Epithelial cell of proximal tubule (primary cell): ENCODE measurements at places on chromosomes 1 and 21.

GRCh38 chr1:60589916-60590315, 492.4 kb upstream of the NFIA start:
- no peak for DNase-seq

DNA sequence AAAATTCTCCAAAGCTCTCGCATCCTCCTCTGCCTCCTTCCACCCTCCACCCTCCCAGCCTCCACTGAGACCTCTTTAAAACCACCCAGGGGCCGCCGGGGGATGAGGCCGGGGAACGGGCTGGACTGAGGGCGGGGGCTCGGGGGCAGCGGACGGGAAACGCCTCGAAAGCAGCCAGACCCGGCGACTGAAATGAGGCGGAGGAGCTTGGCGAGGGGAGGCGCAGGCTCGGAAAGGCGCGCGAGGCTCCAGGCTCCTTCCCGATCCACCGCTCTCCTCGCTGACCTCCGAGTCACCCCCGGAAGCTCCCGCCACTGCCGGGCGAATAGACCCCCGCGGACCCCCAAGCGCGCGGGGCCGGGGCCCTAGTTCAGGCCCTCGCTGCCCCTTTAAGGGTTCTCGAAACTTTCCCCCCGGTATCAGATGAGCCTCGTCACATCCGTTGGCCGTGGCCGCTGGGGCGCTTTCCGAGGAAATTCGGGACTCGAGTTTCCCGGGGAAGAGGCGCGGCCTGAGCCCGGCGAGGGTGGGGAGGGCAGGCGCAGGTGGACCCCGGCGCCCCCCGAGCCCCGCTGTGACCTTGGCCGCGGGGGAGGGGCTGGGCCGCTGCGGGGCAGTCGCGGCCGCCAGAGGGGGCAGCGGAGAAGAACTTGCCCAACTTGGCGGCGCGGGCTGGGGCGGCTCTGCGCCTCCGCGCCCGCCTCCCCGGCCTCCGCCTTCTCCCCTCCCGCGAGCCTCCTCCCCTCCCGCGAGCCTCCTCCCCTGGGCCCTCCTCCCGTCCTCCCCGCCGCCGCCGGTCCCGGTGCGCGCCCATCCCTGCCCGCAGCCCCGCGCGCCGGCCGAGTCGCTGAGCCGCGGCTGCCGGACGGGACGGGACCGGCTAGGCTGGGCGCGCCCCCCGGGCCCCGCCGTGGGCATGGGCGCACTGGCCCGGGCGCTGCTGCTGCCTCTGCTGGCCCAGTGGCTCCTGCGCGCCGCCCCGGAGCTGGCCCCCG, at the start of gene BACE2:
Gene BACE2, plus strand, starts transcription at position 813 of the 995 bp plus-strand sequence. Its CDS starts 104 bp downstream, at position 917.
- DNase-seq = no peak

DNA sequence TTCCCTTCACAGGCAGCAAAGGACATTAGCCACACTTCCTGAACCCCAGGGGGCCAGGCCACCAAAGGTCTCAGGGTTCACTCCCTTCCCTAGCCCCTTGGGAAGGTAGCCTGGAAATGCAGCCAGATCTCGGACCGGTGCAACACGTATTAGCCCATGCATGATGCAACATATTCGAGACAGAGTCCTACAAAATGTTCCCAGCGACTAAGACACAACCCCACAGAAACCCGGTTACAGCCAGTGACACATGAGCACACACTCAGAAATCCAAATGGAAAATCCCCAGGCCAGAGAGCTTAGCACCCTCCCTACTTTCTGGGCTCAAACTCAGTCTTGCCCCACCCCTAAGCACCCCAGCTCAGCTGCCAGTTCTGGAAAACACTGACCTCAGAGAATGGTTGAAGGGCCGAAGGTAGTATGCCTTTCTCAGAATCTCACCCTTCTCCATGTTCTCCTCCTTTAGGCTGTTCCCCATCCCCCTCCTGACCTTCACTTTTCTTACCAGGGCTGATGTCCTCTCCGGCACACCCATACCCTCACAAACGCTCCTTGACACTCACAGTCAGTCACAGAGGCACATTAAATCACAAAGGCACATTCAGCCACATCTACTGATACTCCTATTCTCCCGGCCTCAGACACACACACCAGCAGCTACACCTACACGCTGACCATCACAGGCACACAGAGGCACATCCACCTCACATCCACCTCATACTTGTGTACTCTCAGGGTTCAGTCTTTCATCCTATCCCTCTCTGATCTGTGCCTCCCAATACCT, at the start of gene TSPAN1:
Gene TSPAN1, plus strand, starts transcription at position 640 of the 784 bp plus-strand sequence. CDS start 6,021 bp downstream, outside the sequence.
- no peak for DNase-seq

DNA sequence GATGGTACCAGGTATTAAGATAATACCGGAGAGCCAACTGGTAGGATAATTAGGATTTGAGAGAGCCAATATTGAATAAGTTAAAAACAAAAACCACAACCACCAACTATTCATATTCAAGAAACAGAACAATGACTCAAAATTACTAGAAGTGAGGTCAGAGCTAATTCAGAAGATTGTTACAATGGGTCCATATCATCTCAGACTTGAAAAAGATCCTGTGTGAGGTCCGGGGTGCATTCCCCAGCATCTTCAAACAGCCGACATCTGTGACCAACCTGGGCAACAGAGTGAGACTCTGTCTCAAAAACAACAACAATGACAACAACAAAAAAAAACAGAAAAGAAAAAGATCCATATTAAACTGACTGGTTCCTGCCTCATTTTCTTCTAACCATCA, 18.6 kb downstream of the AK2 start:
- no peak for DNase-seq

DNA sequence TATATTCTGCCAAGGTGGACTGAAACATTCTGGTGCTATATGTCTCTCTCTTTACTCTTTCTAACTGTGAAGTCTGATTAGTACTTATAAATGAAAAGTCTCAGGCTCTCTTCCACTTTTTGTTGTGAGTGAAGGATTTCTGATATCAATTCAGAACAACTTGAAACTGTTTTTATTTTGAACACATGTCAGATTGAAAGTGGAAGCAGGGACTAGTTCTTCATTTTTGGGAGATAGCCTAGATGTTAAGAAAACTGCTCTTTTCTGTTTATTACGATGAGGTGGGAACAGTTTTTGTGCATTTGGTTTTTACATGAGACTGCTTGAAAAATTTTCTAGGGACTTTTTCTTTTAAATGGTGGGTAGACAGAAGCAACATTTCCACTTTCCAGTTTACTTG, 14.5 kb upstream of the GBP3 start:
- no peak for DNase-seq

DNA sequence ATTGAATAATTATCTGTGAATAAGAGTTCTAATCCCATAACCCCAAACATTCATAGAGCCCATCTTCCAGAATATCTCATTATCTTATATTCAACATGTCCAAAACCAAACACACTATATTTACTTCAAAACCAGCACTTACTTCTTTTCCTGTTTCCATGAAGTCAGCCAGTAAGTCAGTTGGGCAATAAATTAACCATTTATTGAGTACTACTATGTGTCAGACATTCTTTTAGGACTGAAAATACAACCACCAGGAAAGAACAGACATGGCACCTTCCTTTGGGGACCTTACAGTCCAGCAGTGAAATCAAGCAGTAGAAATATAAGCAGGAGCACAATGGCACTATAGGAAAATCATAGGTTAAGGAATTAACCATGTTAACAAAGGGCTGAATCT, 8.8 kb downstream of the AK5 start:
- DNase-seq = no peak

DNA sequence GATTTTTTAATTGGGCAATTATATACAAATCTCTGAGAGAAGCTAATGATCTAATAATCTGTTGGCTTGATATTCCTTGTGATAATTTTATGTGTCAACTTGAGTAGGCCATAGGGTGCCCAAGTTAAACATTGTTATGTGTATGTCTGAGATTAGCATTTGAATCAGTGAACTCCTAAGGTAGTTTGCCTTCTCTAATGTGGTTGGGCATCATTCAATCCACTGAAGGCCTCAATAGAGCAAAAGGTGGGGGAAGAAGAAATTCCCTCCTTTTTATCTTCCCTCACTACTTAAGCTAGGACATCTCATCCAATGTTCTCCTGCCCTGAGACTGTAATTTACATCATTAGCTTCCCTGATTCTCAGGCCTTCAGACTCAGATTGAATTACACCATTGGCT, 394.5 kb downstream of the LMO4 start:
- no peak for DNase-seq

GRCh38 chr1:79903321-79903720, 896.8 kb upstream of the ADGRL4 start:
- DNase-seq = no peak

- no peak for DNase-seq
Measured at GRCh38 chr1:41977326-41977725, 58.6 kb upstream of the HIVEP3 start.

DNA sequence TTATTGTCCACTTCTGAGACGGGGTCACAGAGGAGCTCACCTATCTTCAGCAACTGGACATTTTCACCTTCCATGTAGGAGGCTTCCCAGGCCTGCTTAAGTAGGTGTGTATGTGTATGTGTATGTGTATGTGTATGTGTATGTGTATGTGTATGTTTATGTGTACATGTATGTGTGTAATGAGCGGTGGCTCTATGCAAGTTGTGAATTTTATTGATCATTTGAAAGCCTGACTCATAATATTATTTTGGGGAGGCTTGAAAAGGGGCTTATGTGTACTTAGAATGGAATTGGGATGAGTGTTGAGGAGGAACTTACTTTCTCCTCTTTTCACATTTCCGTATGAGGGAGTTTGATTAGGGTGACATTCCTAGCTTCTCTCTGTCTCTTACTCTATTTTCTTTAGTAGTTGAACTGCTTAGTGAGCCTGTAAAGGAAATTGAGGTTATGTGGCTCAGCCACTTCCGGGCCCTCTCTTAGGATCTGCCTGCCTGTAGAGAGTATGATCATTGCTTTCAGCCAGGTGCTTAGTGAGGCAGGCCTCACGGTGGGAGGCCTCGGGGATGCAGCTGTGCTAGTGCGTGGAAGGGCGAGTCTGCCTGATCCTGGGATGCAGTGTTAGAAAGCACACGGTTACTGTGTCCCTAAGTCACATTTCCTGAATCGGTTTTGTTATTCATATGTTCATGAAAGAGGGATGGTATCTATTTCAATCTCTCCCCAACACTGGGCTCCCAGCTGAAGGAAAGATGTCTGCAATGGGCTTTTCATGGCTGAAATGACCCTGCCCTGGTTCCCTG, 61.0 kb downstream of the IER5 start:
- no peak for DNase-seq

- no peak for DNase-seq
Measured at GRCh38 chr1:202835548-202836072, 24.9 kb downstream of the PCAT6 start.

DNA sequence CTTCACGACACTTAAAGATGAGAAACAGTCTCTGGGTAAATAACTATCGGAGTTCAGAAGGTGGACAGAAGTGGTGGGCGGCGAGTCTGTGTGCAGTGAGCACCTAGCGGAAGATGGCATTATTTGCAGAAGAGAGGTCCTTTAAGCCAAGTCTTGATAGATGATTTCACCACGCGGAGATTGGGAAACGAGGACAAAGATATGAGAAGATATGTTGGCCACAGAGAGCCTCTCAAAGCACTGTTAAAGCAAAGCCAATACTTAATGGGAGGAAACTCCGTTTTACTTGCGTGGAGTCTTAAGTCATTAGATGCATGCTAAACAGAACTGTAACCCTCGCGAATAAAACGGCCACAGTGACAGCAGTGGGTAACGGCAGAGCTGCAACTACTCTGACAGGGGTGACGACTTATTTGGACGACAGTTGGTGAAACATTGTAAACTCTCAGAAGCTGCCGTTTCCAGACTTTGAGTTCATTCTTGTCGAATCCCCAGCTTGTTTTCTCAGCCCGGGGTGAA, 577 bp upstream of the CEP350 start:
- peak; percentile 39 for DNase-seq

DNA sequence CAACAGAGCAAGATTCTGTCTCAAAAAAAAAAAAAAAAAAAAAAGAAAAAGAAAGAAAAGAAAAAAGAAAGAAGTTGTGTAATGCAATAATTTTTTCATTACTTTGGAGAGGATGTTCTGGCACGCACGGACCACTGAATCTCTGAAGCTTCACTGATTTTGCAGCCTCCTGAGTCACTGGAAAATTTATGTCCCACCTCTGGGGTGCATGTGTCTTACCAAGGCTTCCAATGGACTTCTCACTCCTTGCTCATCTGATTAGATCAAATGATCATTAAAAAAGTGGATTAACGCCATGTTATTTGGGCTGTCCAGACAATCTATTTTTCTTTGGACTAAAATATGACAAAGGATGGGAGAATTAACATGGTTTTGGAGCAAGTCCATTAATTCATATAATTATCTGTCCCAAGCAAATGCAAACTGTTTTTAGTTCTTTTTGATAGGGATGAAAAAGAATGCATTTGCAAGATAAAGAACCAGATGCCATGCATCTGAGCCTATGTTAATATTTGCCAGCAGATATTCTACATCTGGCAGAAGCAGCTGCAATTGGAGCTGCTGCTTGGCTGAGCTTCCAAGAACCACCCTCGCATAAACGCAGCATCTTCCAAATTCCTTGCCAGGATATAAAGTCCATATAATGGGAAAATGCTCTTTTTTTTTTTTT, 10.1 kb upstream of the MAP1LC3C start:
- no peak for DNase-seq

GRCh38 chr1:152344438-152344837, 15.4 kb downstream of the FLG2 start:
- DNase-seq = no peak

DNA sequence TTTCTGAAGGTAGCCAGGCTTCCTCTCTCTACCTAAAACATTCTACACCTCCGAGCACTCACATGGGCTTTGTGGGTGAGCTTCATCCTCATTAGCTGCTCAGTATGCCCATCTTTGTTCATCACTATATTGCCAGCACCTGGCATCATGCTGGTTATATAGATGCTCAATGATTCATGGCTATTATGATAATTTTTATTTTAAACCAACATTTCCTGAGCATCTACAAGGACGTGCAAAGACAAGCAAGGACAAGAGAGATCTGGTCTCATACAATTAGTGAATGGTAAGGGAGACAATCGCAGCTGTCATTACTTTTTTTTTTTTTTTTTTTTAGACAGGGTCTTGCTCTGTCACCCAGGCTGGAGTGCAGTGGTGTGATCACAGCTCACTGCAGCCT, 11.3 kb upstream of the QSOX1 start:
- DNase-seq = no peak

GRCh38 chr1:211705467-211706091, 30.2 kb upstream of the NEK2 start:
- no peak for DNase-seq

DNA sequence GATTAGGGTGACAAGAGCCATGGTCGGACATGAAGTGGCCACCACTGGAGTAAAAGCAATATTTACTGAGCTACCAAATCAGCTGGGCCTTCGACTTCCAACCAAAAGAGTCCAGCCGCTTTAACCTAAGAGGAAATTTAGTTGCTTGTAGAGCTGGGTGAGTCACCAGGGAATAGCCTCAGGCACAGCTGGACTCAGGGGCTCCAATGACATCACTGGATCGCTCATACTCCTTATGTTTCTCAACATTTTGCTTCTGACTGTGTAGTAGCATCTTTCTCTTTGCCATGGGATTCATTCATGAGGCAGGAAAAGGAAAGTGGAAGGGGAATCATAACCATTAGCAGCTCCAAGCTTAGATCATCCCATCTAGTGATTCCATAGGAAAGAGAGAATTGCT, 664.4 kb downstream of the MATN1 start:
- DNase-seq = peak; percentile 58

DNA sequence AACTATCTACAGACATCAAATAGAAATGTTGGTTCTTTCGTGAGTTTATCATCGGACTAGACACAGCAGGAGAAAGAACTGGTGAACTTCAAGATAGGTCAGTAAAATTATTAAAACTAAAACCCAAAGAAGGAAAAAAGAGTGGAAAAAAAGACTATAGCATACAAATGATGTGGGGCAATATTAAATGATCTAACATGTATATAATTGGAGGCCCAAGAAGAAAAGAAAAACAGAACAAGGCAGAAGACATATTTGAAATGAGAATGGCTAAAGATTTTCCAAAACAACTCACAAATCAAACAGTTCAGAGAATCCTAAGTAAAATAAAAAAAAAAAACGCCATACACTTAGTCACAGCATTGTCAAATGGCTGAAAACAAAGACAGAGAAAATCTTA, 101.8 kb downstream of the PCNX2 start:
- DNase-seq = no peak
